Right lung (tissue), 10 donors: ENCODE measurements at places on chromosomes 7 and 10.
A peak's percentile ranks its signal among the peaks of the same experiment; 100 is the strongest.

- DNase-seq: peak; percentile 74
Observed at GRCh38 chr7:44291066-44291732, 34.2 kb downstream of the CAMK2B start.

DNA sequence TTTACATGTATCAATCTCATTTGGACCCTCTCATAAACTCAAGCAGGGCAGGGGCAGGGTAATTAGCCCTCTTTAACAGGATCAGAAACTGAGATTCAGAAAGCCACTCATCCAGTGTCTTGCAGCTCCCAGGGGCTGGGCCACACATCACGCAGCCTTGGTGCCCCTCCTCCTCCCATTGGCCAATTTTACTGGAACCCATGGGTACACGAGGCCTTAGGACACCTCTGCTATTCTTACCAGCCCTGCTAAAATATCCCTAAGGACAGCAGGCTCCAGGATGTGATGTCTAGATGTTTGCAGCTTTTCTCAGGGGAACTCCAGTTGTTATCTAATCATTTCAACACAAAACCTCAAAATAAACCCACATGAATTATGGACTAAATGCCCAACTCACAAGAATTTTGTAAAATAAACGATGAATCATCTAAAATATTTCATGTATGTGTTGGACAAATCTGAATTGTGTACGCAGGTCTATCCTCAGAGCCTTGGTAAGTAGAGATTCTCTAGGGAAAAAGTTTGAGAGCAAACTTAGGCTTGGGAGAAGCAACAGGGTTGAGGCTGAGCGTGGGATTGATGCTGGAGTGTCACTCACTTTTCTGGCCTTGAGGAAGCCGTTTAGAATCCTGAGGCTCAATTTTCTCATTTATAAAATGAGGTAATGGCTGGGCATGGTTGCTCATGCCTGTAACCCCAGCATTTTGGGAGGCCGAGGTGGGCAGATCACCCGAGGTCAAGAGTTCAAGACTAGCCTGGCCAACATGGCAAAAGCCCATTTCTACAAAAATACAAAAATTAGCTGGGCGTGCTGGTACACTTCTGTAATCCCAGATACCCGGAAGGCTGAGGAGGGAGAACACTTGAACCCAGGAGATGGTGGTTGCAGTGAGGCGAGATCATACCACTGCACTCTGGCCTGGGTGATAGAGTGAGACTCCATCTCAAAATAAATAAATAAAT is 69.7 kb upstream of the TNS3 start:
- DNase-seq: no peak

DNA sequence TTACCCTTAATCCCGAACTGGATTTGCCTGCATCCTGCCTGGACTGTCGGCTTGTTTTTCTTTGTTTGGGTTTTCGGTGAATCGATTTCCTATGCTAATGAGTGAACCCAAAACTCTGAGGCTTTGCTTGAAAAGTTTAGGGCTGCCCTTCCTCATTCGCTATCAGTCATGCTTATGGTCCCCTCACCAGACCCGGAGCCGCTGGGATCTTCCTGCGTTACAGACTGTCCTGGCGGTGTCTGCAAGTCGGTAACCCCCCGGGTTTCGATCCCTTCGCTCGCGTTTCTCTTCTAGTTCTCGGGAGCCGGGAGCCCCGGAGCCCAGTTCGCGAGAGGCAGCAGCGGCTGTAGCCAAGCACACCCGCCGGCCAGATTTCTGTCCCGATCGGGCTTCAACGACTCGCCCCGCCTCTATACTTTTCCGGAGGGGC is 2.2 kb downstream of the EMX2 start:
- no peak for DNase-seq

- DNase-seq: no peak
Observed at GRCh38 chr7:115721293-115722217, 309.0 kb downstream of the TFEC start.

- DNase-seq: peak; percentile 55
Observed at GRCh38 chr7:150322833-150323681, at the start of the genes ACTR3C and LRRC61. TSS of gene ACTR3C (minus strand) at chr7:150323545. CDS start at chr7:150295296, 28,249 bp downstream. TSS of gene LRRC61 (plus strand) at chr7:150323355. CDS start at chr7:150336862, 13,507 bp downstream.

DNA sequence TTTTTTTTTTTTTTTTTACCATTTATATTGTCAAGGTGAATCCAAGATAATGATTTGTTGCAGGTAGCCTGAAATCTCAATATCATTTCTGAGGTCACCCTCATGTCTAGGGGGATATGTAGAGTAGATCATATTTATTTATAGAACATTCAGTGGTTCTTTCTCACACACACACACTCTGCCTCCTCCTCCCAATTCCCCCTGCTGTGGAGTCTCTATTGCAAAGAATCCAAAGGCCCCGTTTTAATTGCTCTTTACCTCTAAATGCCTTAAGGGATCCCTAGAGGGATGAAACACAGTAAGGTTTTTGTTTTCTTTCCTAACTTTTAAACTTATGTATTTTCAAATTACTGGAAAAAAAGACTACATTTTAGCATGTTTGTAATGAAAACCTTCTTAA is 170.0 kb downstream of the PRKG1 start:
- DNase-seq: no peak

DNA sequence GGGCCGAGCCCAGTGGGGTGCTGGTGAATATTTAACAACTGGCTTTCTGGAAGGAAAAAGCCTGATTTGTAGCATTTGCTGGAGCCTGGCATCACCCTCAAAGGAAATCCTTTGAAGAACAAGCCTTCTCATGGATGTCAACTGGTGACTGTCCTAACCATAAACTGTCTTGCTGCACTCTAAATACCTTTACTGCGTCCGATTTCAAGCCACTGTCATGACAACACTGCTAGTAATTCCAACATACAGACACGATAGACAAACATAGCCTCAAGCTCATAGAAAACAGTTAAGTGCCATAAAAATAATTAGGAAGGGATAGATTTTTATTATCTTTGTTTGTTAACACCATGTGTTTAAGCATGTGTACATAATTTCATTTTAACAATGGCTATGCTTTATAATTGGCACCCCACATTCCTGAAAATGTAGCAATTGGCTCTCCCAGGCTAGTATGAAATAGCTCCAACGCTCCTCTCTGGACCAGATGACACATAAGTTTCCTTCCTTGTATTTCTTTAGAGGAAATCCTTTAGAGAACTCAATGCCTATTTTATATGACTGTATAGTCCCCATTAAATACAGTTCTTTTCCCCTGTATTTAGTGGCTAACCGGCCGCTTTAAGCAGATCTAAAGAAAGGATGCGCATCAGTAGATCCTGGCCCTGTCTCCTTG is 273.4 kb downstream of the PRPF18 start:
- DNase-seq: no peak

DNA sequence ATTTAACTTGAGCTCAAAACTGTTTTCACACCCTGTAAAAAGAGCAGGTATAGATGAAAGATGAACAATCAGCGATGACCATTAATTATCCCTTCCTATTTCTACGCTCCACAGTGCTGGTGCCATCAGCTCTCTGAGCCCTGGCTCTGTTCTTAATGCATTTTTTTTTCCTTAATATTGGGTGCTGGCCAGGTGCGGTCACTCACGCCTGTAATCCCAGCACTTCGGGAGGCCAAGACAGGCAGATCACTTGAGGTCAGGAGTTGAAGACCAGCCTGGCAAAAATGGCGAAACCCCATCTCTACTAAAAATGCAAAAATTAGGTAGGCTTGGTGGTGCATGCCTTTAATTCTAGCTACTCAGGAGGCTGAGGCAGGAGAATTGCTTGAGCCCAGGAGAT is 4.2 kb downstream of the STEAP4 start:
- no peak for DNase-seq

GRCh38 chr7:41881331-41882130 is 178.6 kb upstream of the INHBA start:
- no peak for DNase-seq

DNA sequence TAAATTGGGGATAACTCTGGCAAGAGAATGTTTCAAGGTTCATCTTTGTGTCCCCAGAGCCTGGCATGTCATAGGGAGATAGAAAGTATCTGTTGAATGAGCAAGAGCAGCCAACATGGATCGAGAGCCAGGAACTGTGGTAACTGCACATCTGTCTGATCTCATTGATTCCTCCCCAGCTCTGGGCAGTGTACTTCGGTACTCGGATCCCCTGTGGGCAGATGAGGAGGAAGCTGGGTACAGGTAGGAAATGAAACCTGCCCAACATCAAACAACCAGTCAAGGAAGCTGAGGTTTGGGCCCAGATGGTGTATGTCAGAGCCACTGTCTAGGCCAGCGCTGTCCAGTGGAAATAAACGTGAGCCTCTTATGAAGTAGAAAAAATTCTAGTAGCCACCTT is 76.4 kb downstream of the GRK5 start:
- no peak for DNase-seq
